ENCODE measurements at places on chromosomes 1 and 21.

DNA sequence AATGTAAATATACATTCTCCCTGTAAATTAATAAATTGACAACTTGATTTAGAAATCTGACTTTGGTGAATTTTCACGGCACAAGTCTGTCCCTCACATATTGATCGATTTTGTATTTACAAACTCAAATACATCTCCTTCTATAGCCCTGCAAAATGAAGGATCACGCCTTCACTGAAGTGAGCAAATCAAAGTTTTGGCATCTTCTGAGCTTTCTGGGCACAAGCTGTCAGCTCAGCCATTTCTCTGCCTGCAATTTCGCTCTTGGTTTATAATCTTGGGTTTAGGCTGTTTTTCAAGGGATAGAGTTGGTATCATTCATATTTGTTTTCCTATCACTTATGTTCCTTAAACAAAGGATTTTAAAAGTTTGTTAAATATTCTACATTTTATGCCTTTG lies 25.8 kb downstream of the ANP32E start:
- H3K27me3 ChIP-seq: no peaks in the 10 kb centered on the region
- no peaks in the 10 kb centered on the region for H3K36me3 ChIP-seq
- no peak for DNase-seq

GRCh38 chr1:90220496-90220895 lies 225.6 kb downstream of the ZNF326 start:
- no peaks in the 10 kb centered on the region for H3K36me3 ChIP-seq
- H3K27me3 ChIP-seq: no peaks in the 10 kb centered on the region
- DNase-seq: no peak

DNA sequence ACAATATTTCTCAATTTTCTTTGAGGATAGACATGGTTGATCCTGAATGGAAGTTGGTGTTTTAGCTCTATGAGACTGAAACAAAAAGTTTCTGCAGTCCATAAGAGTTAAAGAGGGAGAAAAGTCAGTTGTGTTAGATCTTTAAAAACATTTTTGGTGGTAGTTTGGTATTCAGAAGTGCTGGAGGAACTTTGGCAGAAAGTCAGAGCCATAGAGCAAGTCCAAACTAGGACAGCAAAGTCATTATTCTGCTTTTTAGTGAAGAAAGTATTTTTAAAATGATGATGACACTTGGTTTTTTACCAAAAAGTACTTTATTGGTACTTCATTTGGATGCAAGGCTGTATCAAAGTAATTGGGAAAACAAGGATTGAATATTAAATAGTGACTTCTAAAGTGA lies 41.8 kb downstream of the FNBP1L start:
- no peak overlapping the region for H3K4me3 ChIP-seq
- H3K27ac ChIP-seq: no peak overlapping the region
- H3K36me3 ChIP-seq: no peaks in the 10 kb centered on the region
- no peak for DNase-seq
- H3K27me3 ChIP-seq: no peaks in the 10 kb centered on the region
- H3K4me1 ChIP-seq: peaks cover 11% of the 10 kb centered on the region

DNA sequence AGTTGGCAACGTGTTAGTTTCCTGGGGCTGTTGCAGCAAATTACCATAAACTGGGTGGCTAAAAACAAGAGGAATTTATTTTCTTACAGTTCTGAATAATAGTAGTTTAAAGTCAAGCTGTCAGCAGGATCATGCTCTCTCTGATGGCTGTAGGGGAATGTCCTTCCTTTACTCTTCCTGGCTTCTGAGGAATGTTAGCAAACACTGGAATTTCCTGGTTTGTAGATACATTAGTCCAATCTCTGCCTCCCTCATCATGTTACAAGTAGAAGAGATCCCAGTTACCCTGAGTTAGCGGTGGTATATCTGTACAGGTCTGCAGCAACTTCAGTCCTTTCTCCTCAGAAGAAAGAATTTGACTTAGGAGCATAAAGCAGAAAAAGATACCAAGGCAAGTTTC lies 2249.1 kb downstream of the NCAM2 start:
- H3K27ac ChIP-seq: no peak overlapping the region
- H3K4me3 ChIP-seq: no peak overlapping the region
- no peaks in the 10 kb centered on the region for H3K36me3 ChIP-seq
- H3K4me1 ChIP-seq: no peaks in the 10 kb centered on the region
- no peak for DNase-seq

All from thoracic aorta (tissue), 2 donors.